ENCODE measurements at places on chromosomes 7 and 10.

GRCh38 chr10:104447906-104448305 is 94.3 kb downstream of the CFAP58 start:
- DNase-seq: no peak

- DNase-seq: no peak
Observed at GRCh38 chr10:94216201-94216600, 146.5 kb downstream of the NOC3L start.

- DNase-seq: peak; percentile 57
Observed at GRCh38 chr10:27504808-27505460, 830 bp downstream of the RAB18 start.

DNA sequence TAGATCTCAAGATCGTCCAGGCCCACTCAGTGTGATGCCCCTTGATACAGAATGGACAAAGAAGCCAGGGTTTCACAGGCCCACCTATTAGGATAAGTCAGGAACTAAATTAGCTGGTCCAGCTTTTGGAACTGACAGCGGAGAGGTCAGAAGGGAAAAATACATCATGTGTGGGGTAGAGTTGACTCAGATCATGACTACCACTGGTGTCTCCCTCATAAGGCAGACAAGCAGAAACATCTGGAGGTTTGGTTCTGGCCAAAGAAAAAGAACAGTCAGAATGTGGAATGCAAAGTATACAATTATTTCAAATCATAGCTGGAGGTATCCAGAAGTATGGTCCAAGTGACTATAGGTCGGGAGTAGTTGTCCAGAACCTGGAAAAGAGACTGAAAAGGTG is 621.1 kb upstream of the CELF2 start:
- peak; percentile 2 for DNase-seq

DNA sequence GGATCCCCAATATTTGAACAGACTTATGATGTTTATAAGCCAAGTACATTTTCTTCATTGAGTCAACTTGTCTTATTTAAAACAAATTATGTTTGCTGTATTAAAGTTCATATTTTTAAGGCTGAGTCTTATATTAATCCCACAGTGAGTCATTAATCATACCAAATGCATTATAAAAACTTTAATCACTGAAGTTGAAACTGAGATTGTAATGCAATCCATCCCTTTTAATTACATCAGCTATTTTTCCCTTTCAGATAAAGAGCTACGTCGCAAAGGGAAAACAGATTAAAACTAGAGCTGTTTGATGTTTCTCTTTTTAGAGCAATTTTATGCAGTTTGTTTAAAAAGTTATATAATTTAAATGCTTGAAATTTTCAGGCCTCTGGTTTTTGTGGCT is 183.0 kb downstream of the ARID5B start:
- DNase-seq: peak; percentile 44

DNA sequence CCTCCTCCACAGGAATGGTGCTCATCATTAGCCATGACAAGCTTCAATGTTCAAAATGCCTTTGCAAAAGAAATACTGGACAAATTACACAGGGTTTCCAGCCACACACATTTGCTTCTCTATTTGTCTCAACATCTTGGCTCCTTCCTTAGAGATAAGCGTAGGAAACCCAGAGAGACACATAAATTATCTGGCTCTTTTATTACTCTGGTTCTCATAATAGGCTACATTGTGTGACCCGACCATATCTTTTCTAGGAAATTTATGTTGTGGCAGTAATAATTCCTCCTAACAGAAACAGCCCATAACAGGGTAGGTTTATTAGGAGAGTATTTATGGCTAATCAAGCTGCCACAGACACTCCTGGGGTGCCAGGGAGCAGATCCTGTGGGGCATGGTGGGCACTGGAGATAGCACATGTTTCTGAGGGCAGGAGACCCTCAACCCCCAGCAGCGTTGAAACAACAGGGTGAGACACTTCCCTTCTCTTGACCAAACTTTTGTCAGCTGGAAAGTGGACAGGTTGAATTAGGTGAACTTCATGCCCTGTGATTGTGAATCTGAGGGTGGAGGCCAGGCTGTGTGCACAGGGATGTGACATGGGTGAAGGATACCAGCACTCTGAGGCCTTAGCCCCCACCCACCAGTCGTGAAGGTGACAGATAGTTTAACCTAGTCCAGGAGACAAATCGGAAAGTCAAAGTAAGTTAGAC is 295.9 kb upstream of the ZNF32 start:
- DNase-seq: no peak

GRCh38 chr10:4691301-4691700 is 134.7 kb upstream of the AKR1E2 start:
- peak; percentile 26 for DNase-seq

- no peak for DNase-seq
Observed at GRCh38 chr7:130367088-130367755, 13.1 kb upstream of the CPA1 start.

- DNase-seq: no peak
Observed at GRCh38 chr10:96228408-96228994, 42.9 kb downstream of the BLNK start.

- no peak for DNase-seq
Observed at GRCh38 chr7:121390617-121391016, 5.5 kb downstream of the FAM3C start.

- DNase-seq: no peak
Observed at GRCh38 chr10:77859200-77859864, 67.2 kb downstream of the DLG5 start.

- DNase-seq: no peak
Observed at GRCh38 chr10:62112300-62112699, 156.3 kb downstream of the RTKN2 start.

DNA sequence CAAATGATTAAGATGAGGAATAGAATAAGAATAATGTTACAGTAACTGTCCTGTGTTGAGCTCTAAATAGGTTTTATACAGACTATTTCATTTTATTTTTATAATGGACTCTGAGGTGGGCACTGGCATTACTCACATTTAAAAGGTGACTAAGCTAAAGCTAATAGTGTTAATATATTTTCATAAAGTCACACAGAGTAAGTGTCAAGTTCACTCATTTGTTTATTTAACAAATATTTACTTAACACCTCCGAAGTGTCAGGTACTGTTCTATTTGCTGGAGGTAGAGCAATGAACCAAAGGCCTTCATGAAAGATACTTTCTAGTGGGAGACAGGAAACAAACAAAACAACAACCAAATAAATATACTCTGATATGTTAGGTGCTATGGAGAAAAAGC is 44.0 kb downstream of the ASB4 start:
- DNase-seq: no peak

DNA sequence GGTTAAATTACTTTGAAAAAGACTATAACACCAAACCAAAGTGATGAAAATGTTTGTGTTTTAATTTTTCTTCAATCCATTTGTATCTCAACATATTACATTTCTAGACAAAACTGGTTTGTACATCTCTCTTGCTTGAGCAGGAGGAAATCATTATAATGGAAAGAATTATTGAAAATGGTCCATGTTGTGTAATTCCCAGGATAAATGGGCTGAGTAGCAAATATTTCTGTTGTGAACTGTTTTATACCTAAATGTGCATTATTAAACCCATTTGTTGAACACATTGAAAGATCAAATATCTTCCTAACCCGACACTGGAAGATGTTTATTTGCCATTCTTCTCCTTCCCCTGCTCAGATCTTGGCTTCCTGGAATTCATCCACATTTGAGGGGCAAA is 14.1 kb upstream of the CDK6 start:
- DNase-seq: no peak

DNA sequence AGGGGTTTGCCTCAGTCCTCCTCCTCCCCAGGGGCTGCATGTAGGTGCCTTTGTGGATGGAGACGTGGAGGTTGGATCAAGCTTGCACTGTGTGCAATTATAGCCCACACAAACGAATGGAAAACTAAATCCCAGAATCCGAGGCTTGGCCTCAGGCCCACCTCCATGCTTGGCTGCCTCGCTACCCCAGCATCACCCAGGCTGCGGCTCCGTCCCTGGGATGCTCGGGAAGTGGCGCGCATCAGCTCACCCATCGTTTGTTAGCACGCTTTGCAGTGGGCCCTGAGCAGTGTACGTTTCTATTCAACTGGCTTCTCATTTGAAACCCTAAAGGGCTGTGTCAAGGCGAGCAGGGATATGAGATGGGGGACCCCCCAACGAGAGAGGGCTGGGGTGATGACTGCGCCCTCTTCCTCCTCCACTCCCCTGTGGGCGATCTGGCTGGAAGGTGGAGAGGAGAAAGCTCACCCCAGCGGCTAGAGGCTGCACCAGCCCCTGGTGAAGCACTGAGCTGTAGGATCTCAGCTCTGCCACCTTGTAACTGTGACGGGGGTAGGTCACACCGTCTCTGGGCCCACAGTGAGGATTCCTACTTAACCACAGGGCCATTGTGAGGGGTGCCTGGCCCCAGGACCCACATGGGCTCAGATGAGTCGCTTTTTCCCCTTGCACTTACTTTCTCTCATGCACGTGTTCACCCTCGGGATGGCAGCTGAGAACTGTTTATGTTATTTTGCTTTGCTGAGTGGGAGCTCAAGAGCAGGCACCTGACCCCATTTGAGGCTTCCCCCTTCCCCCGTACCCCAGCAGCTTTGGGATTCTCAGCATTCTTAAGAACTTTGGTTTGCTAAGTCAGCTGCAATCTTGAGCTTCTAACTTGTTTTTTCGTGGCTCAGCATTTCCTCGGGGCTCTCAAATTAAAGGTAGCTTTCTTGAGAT is 12.7 kb upstream of the BTBD16 start:
- peak; percentile 8 for DNase-seq

- peak; percentile 76 for DNase-seq
Observed at GRCh38 chr10:67697724-67698131, 1.7 kb upstream of the CTNNA3 start.

DNA sequence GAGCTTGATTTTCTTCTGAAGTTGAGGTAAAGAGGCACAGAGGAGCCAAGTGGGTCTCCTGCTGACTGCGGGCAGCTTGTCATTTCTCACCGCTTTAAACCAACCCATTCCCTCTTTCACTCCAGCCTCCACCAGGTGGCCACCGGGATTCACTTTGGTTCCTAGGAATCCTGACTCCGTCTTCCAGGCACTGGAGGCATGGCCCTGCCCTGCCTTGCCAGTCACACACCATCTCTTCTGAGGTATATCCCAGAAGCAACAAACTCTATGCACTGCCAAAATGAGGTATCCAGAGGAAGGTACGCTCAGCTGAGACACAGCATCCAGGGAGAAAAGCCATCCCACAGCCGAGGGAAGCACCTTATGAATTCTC is 280.8 kb downstream of the TNS3 start:
- DNase-seq: no peak

- no peak for DNase-seq
Observed at GRCh38 chr10:23413629-23414089, 25.2 kb upstream of the OTUD1 start.

- DNase-seq: peak; percentile 14
Observed at GRCh38 chr10:11616021-11616420, 4.6 kb upstream of the USP6NL start.

DNA sequence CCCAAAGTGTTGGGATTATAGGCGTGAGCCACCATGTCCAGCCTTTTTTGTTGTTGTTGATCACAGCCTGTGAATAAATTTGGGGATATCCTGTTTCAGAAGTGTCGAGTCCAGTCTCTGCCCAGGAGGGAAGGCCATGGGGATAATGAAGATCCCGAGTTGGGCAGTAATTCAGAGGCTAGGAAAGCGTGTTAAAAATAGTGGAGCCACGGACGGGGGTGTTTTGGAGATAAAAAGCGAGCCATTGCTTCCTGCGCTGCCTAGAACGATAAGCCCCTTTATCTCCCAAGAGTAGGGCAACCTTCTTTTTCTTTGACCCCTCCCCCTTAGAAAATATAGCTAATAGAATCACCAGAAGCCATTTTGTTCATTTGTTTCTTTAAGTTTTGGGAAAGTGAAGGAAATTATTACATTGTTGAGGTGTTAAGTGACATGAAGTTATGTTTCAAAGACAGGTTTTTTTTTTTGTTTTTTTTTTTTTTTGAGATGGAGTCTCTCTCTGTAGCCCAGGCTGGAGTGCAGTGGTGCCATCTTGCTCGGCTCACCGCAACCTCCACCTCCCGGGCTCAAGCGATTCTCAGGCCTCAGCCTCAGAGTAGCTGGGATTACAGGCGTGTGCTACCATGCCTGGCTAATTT is 43.3 kb downstream of the IL15RA start:
- no peak for DNase-seq

DNA sequence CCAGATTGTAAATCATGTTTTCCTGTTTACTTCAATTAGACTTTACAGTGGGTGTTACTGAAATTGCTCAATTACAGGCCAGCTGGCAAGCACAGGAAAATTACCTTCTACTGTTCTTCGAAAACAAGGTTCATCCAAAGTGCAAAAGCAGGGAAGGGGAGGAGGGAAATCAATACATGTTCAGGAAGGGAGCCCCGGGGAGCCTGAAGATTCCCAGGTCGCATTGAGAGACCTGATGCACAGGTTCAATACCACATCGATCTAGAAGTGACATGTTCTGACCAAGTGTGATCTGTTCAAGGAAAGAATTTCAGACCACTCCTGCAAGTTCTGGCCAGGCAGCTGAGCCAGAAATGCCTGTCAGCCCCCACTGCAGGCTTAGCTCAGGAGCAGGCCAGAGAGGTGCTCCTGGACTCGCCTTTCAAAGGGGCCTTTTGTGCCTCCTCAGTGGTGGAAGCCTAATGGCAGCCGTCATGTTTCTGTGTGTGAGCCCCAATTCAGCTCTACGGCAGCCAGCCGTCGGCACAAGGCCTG is 35.9 kb downstream of the FAM53B start:
- no peak for DNase-seq

- DNase-seq: peak; percentile 73
Observed at GRCh38 chr10:17737027-17737965, 14.7 kb upstream of the TMEM236 start.

DNA sequence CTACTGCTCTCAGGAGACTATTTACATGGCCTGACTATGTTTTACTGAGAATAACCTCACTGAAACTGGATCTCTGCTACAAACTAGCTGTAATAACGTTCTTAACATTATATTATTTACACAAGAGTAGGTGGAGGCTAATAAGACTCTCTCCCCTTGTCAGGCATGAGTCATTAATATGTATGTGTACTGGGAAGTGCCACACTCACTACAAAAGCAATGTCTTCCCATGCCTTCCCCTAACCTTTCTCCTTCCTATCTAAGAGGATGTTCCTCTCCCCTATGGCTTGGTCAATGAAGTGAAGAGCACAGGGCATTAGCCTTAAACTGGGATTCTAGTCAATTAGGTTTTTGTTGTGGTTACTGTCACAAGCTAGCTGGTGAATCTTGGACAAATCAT is 147.9 kb downstream of the DGKB start:
- peak; percentile 46 for DNase-seq

DNA sequence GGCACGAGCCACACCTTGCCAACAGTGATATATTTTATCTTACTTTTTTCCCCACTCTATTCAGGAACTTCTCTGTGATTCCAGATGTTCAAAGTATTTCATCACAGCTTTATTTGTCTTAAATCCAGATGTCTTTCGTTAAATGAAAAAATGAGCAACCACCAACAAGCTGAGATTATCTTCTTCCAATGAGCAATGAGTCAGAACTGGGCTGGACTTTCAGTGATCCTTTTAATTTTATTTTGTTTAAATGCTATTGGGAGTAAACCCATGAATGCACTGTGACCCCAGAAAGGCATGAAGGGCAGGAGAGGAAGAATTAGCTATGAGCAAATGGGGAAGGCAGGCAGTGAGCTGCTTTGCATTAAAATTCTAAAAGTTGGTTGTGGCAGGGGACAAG is 77.6 kb upstream of the IMMP2L start:
- DNase-seq: peak; percentile 71

Measured in cardiac fibroblast (primary cell).